ENCODE measurements at places on chromosomes 3 and 15.

- no peak for DNase-seq
Measured at GRCh38 chr3:145519398-145520047, 641.5 kb downstream of the PLOD2 start.

DNA sequence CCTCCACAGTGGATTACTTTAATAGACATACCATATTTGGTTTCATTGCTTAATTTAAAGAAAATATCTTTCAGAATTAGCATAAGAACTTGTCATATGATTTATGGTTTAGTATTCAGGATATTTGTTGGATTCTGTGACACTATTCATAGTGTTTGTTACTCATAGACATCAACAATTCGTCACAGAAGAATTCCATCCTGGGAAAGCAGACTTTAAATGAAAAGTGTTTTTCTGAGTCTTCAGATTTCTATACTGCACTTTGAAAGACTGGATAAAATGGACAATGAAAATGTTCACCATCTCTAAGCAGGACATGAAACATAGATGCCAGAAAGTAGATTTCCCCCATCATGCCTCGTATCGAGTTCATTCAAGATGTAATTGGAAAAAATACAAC, 435.6 kb upstream of the ONECUT1 start:
- DNase-seq, result no peak

DNA sequence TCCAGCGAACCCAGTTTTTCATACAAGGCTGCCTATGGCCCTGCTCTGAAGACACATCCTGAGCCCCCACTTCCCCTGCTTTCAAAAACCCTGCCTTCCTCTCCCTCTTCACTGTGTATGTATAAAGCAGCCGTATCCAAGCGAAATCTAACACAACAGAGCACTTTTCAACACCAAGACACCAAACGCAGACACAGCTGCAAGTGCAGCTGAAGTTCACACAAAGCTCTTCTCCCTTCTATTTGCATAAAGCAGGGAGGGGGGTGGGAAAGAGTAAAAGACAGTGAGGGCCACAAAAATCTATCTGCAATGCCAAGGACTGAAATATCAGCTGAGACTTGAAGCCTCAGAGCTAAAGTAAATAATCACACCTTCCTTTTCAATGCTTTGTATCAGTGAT, 35.1 kb upstream of the CSPG5 start:
- DNase-seq, result no peak

DNA sequence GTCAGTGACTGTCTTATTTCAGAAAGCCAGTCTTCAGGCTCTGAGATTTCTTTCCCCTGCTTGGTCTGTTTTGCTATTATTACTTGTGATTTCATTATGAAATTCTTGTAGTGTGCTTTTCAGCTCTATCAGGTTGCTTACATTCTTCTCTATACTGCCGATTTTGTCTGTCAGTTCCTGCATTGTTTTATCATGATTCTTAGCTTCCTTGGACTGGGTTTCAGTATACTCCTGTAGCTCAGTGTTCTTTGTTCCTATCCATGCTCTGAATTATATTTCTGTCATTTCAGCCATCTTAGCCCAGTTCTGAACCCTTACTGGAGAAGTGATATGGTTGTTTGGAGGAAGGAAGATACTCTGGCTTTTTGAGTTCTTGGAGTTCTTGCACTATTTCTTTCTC, 40.5 kb downstream of the CEP63 start:
- DNase-seq, result no peak

GRCh38 chr3:52498137-52499054, 3.3 kb downstream of the STAB1 start:
- DNase-seq, result peak; percentile 18

GRCh38 chr3:15812183-15812582, 14.4 kb upstream of the ANKRD28 start:
- peak; percentile 45 for DNase-seq

DNA sequence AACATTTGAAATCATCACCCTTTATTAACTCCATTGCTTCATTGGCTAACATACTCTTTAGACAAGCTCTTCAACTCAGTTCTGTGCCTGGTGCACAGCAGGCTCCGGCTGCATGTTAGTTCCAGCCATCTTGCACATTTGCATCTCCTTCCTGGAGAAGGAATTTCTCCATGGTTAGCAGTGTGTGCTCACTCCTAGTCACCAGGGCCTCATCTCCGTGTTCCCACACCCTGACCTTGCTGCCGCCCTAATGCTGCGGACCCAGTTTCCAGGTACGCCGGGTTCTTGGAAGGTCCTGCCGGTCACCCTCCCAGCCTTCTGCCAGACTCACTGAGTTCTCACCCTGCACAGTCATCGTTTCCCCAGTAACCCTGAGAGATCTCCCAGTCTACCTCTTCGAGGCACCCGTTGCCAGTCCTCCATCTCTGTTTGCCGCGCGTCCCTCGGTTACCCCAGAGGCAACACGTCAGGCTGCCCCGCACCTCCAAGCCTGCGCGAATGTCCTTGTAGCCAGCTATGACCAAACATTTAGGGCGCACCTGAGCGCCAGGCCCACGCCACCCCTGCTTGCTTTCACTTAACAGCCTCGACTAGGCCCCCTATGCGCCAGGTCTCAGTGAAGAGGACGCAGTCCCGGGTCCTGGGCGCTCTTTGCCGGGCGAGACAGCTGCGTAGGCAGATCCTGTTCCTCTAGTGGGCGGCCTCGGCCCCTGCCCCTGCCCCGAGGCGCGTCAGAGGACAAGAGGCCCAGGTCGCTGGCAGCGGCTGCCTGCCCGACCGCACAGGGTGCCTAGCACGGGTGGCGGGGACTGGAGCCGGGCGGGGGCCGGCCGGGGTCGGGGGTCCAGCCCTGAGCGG, 747 bp upstream of the ZNF592 start:
- DNase-seq, result peak; percentile 70

GRCh38 chr3:95029644-95030043, 966.8 kb downstream of the NSUN3 start:
- DNase-seq, result no peak

GRCh38 chr3:162984746-162985145, 1488.1 kb downstream of the OTOL1 start:
- no peak for DNase-seq

DNA sequence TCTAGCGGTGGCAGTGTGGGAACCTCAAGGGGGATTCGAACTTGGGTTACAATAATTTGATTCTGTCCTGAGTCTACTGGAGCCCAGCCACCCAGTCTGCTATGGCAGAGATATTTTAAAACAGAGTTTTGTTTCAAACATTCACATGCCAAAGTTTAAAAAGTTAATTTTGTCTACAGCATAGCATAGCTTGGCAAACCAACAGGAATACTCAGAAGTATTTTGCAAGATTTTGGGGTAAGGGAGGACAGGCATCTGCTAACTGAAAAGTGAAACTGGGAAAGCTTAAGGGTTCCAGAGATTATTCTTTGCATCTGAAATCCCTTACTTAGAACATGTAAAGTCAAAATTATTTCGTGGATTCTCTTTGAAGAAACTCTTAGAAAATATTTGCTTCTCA, 6.6 kb downstream of the ARID3B start:
- DNase-seq, result no peak

- no peak for DNase-seq
Measured at GRCh38 chr3:155106119-155106518, 26.0 kb downstream of the MME start.

DNA sequence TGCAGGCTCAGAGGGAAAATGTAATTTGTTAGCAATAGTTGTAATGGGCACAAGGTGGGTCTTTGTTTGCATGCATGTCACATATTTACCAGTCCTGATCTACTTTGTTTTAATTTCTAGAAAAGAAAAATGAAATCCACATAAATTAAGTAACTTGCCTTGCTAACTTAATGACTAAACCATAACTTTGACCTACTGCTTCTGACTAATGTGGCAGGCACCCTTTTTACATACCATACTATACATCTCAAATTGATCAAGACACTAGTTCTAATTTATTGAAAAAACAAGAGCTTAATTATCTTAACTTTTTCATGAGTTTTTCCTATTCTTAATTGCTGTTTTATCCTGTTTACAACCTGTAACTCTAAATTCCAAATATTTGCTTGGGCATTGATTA, 93.2 kb downstream of the ATP11B start:
- DNase-seq, result no peak

DNA sequence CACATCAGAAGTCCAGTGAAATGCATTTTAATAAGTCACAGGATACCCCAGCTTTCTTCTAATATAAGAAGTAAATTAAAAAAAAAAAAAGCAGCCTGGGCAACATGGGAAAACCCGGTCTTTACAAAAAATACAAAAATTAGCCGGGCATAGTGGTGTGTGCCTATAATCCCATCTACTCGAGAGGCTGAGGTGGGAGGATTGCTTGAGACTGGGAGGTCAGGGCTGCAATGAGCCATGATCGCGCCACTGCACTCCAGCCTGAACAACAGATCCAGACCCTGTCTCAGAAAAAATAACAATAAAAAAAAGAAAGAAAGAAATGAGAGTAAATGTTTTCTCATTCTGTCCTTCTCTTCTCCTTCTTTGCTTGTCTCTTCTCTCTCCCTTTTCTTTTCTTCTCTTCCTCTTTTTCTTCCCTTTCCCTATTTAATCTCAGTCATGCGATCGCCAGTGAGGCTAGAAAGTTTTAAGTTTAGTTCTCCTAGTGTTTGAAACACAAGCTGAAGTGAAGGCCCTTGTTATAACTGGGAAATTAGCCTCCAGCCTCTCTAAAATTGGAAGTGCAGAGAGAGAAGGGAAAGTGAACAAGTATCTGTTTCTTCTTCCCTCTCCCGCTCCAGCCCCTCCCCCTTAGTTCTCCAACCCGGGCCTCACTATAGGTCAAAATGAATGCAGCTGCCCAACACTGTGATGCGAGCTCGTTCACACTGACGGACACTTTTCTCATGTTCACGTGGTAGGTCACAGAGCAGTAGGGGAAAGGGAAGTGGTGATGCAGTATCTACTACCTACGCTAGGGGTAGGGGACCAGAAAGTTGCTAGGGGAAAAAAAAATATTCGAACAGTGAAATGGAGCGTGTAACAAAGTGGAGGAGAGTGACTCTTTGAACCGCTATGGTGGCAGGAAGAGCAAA, 23.5 kb upstream of the TSC22D2 start:
- DNase-seq, result peak; percentile 67

DNA sequence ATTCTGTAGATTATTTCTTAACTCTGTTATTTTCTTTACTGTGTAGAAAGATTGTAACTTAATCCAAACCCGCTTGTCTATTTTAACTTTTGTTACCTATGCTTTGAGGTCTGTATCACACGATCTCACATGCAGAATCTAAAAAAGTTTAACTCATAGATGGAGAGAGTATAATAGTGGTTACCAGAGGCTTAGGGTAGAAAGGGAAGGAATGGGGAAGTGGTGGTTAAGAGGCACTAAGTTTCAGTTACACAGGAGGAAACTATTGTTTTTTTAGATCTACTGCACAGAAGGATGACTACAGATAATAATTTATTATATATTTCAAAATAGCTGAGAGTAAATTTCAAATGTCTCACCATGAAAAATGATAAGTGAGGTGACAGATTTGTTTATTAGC, 515.2 kb downstream of the RSL24D1 start:
- no peak for DNase-seq

DNA sequence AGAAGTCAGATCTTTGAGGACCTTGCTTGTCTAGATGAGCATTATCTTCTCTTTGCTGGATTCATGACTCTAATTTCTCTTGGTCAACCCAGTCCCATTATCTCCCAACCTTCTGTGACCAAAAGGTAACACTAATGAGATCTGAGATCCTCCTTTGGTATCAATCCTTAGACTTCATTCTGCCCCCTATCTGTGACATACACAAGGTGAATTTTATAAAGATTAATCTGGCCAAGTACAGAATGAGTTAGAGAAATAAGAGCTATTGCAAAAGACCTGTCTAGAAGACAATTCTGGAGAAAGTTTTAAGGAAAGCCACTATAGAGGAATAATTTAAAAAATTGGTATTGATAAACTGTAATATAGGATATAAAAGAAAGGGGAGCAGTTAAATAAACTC, 113.8 kb upstream of the KCNMB2 start:
- DNase-seq, result no peak

GRCh38 chr3:172132721-172133311, 93.4 kb downstream of the FNDC3B start:
- DNase-seq, result no peak
